ENCODE measurements at places on chromosomes 3 and 15.
A peak's percentile ranks its signal among the peaks of the same experiment; 100 is the strongest.

DNA sequence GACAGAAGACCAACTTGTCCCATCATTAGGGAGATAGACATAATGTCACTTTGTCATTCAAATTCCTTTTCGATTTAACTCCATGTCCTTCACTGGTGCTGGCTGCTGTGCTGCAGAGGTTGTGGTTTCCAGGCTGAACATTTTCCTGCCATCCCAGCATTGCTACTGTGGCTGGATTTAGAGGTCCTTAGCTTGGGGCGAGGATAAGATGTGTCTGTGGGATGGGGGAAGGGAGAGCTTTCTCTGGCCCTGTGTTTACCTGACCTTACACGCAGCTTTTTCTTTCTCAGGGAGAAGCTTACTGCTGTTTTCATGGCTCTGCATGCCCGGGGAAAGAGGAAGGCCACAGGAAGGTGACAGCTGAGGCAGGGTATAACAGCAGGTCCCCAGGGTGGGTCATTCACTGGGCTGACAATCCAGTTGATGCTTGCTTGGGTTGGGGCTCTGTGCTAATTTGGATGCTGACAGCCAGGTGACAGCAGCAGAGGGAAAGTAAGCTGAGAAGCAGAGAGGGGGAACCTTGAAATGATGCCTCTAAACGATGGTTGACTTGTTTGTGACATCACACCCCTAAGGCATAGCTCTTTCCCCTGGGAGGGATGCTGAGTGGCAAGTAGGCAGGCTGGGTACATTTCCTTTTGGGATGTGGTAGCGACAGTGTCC, 326.9 kb upstream of the CTNNB1 start:
- H3K36me3 ChIP-seq, result no peaks in the 10 kb centered on the region
- H3K4me1 ChIP-seq, result no peaks in the 10 kb centered on the region
- H3K27ac ChIP-seq, result no peak overlapping the region
- no peak for DNase-seq
- no peak overlapping the region for H3K4me3 ChIP-seq

DNA sequence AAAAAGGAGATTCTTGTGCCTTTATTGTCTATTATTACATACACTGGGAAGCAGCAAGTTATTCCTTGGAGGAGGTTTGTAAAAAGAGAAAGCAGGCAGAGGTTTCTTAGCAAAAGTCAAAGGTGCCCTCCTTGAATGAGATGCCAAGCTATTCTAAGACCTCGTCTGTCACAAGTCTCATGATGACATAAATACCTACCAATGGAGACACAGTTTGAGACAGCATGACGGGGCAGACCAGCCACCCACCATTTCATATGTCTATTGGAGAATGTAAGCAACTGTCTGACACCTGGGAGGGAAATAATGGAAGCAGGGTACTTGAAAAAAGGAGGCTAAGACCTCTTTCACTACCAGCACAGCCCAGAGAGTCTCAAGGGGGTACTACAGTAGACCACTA, 2.2 kb downstream of the RGMA start:
- DNase-seq, result no peak
- H3K4me1 ChIP-seq, result peaks cover 16% of the 10 kb centered on the region
- H3K4me3 ChIP-seq, result no peak overlapping the region
- peaks cover 69% of the 10 kb centered on the region for H3K27me3 ChIP-seq

- no peaks in the 10 kb centered on the region for H3K36me3 ChIP-seq
- H3K4me3 ChIP-seq, result no peak overlapping the region
- no peak overlapping the region for H3K27ac ChIP-seq
- H3K4me1 ChIP-seq, result no peaks in the 10 kb centered on the region
Measured at GRCh38 chr15:32709295-32710033, 8.3 kb upstream of the GREM1 start.

DNA sequence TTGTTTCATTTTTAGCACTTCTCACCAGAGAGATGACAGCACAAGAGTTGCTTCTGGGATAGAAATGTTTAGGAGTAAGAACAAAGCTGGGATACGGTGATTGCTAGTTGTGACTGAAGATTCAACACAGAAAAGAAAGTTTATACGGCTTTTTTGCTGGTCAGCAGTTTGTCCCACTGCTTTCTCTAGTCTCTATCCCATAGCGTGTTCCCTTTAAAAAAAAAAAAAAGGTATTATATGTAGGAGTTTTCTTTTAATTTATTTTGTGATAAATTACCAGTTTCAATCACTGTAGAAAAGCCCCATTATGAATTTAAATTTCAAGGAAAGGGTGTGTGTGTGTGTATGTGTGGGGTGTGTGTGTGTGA, 48.0 kb downstream of the PGPEP1L start:
- peaks cover 18% of the 10 kb centered on the region for H3K36me3 ChIP-seq
- no peaks in the 10 kb centered on the region for H3K27me3 ChIP-seq
- H3K4me3 ChIP-seq, result no peak overlapping the region
- DNase-seq, result no peak
- H3K27ac ChIP-seq, result no peak overlapping the region
- peaks cover 6% of the 10 kb centered on the region for H3K4me1 ChIP-seq

GRCh38 chr3:151276687-151277042, 1.7 kb downstream of the P2RY14 start:
- peaks cover 3% of the 10 kb centered on the region for H3K36me3 ChIP-seq
- DNase-seq, result peak; percentile 38
- H3K27me3 ChIP-seq, result no peaks in the 10 kb centered on the region

DNA sequence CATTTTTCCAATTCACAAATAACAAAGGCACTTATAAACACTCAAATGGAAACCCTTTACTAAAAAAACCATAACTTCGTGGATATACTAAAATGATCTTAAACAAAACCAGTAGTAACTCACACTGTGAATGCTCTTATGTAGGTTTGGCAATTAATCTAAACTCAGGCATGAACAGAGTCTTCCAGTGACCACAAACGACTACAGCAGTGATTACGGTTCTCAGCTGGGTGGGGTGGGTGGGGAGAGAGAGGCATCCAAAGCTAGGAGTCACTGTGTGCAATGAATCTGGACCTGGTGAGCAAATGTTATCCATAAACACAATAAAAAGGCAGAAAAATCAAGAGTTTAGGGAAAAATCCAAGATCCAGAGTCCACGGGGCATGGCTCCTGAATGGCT, 21.3 kb downstream of the SLC12A8 start:
- H3K4me1 ChIP-seq, result peaks cover 19% of the 10 kb centered on the region
- no peak for DNase-seq
- H3K4me3 ChIP-seq, result no peak overlapping the region
- H3K27me3 ChIP-seq, result peaks cover 29% of the 10 kb centered on the region

- H3K4me3 ChIP-seq, result no peak overlapping the region
- H3K4me1 ChIP-seq, result no peaks in the 10 kb centered on the region
- H3K36me3 ChIP-seq, result no peaks in the 10 kb centered on the region
- no peaks in the 10 kb centered on the region for H3K27me3 ChIP-seq
- H3K27ac ChIP-seq, result no peak overlapping the region
Measured at GRCh38 chr3:88364926-88365325, 215.2 kb downstream of the C3orf38 start.

GRCh38 chr3:71621825-71622537, 38.5 kb upstream of the FOXP1 start:
- no peak overlapping the region for H3K4me3 ChIP-seq
- H3K4me1 ChIP-seq, result no peaks in the 10 kb centered on the region
- no peak overlapping the region for H3K27ac ChIP-seq
- no peak for DNase-seq

GRCh38 chr3:150763841-150764483, 993 bp upstream of the SIAH2 start:
- no peaks in the 10 kb centered on the region for H3K27me3 ChIP-seq
- H3K27ac ChIP-seq, result peak overlapping the region; percentile 100
- H3K4me3 ChIP-seq, result peak overlapping the region; percentile 92
- H3K4me1 ChIP-seq, result peaks cover 43% of the 10 kb centered on the region
- peaks cover 20% of the 10 kb centered on the region for H3K36me3 ChIP-seq
- peak; percentile 62 for DNase-seq

DNA sequence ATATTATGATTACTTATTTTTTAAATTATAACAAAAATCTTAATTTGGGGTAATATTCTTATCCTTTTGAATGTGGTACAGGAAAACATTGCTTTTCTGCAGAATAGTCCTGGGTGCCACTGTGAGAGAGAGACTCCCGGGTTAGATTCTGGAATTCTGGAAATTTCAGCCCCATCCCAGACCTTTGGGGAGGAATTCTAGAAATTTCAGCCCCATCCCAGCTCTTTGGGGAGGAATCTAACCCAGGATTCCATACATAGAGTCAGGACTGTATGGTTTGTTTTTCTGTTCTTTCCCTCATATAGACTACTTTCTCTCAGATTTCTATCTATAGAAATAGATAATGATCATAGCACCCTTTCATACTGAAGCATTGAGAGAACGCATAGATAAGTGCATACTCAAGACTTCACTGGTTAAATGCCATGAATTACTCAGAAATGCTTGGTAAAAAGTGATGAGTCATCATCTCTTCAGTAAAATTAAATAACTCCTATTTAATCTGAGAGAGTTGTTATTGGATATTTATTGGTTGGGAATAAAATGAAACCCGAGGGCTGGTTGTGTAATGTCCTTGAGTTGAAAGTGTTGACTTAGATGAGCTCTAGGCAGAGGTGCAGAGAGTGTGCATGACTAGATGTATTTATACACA, 8.3 kb downstream of the EIF2AK4 start:
- H3K4me1 ChIP-seq, result peaks cover 18% of the 10 kb centered on the region
- no peak overlapping the region for H3K4me3 ChIP-seq
- no peak for DNase-seq
- no peak overlapping the region for H3K27ac ChIP-seq
- H3K27me3 ChIP-seq, result no peaks in the 10 kb centered on the region

- H3K4me3 ChIP-seq, result no peak overlapping the region
- H3K27me3 ChIP-seq, result no peaks in the 10 kb centered on the region
- DNase-seq, result peak; percentile 56
Measured at GRCh38 chr3:128784232-128784631, 58.2 kb downstream of the RAB7A start.

DNA sequence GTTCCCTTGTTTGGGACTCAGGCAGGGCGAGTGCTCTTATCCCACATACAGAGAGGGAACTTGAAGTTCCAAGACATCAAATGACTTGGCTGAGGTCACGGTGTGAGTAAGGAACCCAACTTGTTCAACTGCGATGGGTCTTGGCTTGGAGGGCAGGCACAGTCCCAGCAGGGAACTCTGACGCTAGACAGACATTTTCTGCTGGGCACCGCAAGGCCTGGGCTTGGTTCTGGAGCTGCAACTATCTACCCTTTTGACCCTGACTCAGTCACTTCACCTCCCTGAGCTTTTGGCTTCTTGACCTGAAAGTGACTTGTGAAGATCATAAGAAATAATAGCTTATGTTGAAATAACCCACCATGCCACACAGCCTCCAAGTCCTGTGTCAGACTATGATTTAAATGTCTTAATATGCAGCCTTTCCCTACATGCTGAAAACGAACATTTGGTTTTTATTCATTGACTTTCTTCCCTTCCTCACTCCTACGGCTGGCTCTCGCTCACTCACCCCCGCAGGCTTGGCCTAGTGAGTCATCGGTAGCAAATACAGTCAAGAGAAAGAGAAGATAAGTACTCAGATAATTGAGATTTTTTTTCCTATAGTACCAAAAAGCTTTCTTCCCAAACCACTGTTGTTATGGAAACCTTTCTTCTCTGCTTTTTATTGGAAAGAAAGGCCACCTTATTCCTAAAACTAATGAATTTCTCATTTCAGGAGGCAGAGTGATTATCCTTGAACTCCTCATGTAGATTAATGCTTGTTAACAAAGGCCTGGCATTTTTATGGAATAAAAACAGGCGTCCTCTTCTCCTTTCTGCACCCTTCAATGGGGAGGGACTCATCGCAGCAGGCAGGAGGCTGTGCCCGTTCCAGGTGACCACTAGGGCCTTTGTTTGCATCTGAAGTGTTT, 178.4 kb downstream of the ATP10A start:
- H3K4me1 ChIP-seq, result no peaks in the 10 kb centered on the region
- H3K36me3 ChIP-seq, result peaks cover 77% of the 10 kb centered on the region
- no peak overlapping the region for H3K27ac ChIP-seq
- DNase-seq, result no peak
